ENCODE measurements at places on chromosomes 1 and 21.

GRCh38 chr1:5769146-5769545, 223.1 kb downstream of the NPHP4 start:
- no peak for DNase-seq

DNA sequence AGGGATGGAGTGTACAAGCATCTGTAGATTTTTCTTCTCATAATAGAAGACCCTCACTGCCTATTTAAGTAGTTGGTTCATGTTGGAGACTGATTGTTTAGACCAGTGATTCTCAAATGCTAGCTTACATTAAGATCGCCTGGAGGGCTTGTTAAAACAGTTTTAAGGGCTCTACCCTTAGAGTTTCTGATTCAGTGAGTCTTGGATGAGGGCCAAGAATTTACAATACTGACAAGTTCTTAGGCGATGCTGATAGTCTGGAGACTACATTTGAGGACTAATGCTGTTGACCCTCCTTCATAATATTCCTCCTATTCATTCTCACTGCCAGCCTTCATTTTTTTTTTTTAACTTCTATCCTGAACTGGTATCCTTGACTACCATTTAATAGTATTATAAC, 15.2 kb upstream of the AGO3 start:
- no peak for DNase-seq

GRCh38 chr1:208031316-208031931, 120.5 kb upstream of the CD34 start:
- no peak for DNase-seq

DNA sequence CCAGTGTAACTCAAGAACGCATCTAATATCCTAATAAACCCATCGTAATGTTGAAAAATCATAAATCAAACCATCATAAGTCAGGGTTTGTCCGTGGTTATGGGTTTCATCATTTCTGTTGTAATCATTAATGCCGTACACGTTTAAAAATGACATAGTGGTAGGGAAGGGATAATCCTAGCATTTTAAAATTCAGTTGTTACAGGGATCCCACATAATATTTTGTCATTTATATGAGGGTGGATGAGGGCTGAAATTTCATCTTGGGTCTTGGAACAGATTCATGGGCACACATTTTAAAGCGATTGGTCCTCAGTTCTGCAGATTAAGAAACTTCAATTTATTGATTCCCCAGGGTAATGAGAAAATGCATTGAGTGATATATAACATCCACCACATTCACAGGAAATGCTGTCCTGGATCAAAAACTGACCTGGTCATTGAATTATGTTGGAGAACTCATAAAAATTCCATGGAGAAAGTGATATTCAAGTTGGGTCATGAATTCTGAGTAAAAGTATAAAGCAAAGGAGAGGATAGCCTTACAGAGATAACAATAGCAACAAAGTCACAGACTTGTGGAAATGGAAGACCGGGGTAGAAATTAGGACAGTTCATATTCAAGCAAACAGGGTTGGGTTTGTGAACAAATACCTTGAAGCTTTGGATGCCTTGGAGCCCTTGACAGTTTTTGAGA, 1527.3 kb upstream of the TPTE start:
- DNase-seq: peak; percentile 86

GRCh38 chr1:220473440-220473839, 54.5 kb upstream of the MARK1 start:
- no peak for DNase-seq

Measured in esophagus muscularis mucosa (tissue), 4 donors.